ENCODE measurements at places on chromosomes 1 and 21.

GRCh38 chr1:49163031-49163430, 386.3 kb upstream of the BEND5 start:
- DNase-seq = no peak

GRCh38 chr1:54188291-54188690, 11.5 kb downstream of the CYB5RL start:
- no peak for DNase-seq

GRCh38 chr1:151254217-151255213, at the start of gene PSMD4:
TSS of gene PSMD4 (plus strand) at chr1:151254734. CDS start at chr1:151254783, 49 bp downstream.
- peak; percentile 94 for DNase-seq

- DNase-seq = no peak
These were observed 60.6 kb downstream of the GNG4 start for GRCh38 chr1:235588916-235589515.

- DNase-seq = no peak
These were observed 1025.7 kb downstream of the PLA2G4A start for GRCh38 chr1:187854457-187854856.

GRCh38 chr1:20693623-20694022, 24.2 kb downstream of the KIF17 start:
- no peak for DNase-seq

GRCh38 chr1:179287946-179288345, 5.7 kb upstream of the SOAT1 start:
- DNase-seq = no peak

GRCh38 chr21:45373991-45374816, 30.8 kb upstream of the COL18A1 start:
- peak; percentile 16 for DNase-seq

GRCh38 chr1:112144733-112145426, 155.4 kb upstream of the KCND3 start:
- peak; percentile 22 for DNase-seq

GRCh38 chr1:38584448-38585355, 274.9 kb downstream of the RRAGC start:
- DNase-seq = no peak

DNA sequence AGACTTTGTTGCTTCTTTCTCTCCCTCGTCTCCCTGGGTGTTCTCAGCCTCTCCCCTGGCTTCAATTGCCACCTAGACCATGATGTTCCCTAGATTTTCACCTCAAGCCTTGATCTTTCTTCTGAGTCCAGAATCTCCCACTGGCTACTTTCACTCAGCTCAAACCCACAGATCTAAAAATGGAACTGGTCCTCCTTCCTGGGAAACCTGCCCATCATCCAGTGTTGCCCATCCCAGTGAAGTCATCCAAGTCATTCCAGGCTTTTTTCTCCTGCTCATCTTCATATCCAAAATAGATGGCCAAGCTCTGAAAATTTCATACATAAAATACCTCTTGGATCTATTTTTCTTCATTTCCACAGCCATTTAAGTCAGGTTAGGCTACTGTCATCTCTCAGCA, 347.4 kb downstream of the KCNH1 start:
- DNase-seq = no peak

GRCh38 chr1:116373431-116374352, 648 bp downstream of the ATP1A1 start:
- peak; percentile 79 for DNase-seq

DNA sequence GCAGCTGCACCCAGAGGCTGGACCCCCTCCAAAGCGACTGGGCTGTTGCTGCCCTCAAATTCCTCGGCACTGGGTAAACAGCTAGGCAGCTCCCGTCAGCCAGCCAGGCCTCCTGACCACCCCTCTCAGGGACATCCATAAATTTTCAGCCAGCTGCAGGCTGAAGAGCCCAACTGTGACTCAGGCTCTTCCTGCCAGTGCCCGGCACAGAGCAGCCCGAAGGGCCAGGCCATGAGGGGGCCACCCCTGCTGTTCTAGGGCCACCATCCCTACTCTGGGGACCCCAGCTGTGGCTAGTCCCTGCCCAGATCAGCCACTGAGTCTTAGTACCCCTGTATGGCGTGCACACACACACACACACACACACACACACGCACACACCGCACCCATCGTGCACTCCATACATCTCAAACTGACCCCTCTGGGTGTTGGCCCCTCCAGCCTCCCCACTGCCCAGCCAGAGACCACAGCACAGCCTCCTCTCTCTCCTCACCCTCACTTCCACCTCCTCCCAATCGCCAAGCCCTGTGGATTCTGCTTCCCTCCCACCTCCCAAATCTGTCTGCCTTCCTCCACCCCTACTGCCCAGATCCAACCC, 6.2 kb upstream of the LAPTM5 start:
- no peak for DNase-seq

DNA sequence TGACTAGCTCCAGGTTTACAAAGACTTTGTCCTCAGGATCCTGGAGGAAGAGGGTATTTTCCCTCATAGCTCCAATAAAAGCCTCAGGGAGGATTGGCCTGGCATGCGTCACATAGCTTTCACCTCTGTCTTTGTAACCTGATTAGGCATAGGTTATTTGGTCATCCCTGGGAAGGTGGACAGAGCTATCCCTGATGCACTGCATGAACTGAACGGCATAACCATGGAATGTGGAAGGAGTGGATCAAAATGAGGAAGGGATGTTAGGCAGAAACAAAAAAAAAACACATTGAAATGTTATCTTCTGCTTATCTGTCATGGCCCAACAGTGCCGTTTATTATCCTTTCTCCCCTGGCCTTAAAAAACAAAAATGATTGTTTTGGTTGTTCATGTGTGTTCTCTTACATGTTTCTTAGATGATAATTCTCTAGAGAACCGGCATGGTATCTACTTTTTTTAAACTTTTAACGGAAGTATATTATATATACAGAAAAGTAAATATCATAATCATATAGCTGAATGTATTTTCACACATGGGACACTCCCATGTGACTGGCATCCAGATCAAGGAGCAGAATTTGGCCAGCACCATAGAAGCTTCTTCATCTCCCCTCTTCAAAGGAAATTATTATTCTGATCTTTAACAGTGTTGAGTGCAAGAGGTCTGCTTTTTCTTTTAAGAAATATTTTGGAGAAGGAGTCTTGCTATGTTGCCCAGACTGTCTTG, 85.3 kb downstream of the RPS6KC1 start:
- DNase-seq = no peak

- DNase-seq = peak; percentile 62
These were observed 22.5 kb downstream of the DPT start for GRCh38 chr1:168706391-168706992.

DNA sequence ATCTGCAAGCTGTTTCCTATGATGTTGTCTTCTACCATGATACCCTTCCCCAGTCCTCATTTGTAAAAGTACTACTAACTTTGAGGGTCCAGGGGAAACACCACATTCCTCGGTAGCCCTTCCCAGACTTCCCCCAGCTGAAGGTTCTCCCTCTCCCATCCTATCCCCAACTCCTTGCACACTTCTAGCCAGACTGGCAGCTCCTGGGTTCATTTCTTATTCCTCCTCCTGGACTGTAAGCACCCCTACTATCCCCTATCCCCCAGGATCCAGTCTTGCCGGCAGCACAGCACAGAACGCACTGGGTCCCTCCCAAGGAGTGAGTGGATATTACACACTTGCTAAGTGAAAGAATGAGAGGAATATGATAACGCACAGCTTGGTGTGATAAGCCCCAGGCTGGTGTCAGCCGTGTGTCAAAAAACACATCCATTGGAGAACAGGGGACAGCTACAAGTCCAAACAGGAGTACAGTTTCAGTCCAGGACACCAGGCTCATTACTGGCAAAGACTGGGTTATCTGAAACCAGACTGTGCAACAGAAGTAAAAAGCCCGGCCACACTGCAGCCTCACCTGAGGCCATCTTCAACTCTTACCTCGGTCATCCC, 100.2 kb downstream of the SSBP3 start:
- DNase-seq = no peak

GRCh38 chr21:37620401-37620800, 253.8 kb downstream of the DYRK1A start:
- DNase-seq = no peak

GRCh38 chr1:208997726-208998312, 585.7 kb upstream of the CAMK1G start:
- DNase-seq = no peak

DNA sequence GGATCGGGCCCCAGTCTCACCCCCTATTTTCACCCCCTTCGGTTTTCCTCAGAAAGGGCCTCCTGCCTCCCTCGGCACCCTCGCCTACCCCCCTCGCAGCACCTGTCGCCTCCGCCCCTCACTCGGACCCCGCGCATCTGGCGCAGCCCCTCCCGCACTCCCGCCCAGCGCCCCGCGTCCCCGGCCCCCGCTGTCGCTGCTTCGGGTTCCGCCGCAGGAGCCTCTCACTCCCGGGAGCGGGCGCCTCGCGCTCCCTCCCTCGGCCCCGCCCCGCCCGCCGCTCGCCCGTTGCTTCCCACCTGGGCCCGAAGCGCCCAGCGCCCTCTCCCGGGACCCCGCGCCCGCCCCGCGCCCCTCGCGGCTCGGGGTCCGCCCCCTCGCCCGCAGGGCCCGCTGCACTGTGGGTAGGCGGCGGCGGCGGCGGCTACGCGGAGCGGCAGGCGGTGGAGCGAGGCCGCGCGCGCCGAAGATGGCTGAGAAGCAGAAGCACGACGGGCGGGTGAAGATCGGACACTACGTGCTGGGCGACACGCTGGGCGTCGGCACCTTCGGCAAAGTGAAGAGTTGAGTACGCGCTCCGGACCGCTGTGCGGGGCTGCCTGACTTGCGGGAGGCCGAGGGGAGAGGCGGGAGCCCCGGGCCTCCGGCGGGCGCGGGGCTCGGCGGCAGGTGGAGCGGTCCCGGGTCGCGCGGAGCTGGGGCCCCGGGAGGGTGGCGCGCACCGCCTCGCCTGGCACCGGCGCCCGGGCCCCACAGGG, at the start of gene PRKAA2:
Gene PRKAA2 (plus strand): TSS at position 396 of the 758 bp plus-strand sequence. CDS start 74 bp downstream, at position 470.
- DNase-seq = peak; percentile 56

DNA sequence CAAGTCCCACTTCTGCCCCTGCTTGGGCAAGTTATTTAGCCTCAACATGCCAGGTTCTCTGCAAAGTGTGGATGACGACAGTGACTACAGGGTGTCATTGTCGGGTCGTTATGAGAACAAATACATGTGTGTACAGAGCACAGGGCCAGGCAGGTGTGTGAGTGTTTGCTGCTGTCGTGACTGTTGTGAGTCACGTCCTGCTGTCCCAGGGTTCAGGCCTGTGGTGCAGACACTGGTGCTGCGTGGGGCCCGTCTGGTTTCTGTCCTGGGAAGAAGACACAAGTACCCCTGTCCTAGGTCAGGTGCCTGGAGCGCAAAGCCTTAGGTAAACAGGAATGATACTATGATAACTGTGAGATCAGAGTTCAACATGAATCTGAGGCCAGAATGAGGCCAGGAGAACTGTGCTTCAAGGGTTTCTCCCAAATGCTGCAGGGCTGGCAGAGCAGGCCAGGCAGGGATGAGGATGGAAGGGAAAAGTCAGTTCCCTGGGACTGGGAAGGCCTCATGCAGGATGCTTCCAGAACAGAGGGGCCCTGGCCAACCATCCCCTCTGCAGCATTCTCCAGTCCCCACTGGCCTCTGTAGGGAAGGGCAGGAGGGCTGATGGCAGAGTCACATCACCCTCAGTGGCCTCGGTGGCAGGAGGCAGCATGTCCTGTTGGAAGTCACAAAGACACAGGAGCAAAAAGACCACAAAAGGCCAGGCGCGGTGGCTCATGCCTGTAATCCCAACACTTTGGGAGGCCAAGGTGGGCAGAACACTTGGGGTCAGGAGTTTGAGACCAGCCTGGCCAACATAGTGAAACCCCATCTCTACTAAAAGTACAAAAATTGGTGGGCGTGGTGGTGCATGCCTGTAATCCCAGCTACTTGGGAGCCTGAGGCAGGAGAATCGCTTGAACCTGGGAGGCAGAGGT, 15.7 kb downstream of the GPR157 start:
- DNase-seq = no peak

DNA sequence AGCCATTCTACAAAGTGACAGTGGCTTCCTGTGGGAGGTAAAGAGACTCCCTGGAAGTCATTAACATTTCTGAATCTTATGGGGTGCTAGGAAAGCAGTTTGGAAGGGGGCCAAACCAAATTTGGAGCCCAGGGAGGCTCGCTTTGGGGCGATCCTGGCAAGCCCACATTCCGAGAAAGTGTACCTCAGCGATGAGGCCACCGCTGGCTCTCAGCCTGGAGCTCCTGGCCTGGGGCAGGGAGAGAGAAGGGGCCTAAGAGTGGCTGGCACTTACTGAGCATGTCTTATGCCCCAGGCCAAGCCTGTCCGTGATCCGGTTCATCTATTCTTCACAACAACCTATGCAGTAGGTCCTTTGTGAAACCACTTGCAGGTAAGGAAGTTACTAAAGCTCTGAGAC, 98.8 kb downstream of the CCDC185 start:
- DNase-seq = no peak

GRCh38 chr1:8816831-8817411, 519 bp downstream of the RERE start:
- DNase-seq = peak; percentile 64

DNA sequence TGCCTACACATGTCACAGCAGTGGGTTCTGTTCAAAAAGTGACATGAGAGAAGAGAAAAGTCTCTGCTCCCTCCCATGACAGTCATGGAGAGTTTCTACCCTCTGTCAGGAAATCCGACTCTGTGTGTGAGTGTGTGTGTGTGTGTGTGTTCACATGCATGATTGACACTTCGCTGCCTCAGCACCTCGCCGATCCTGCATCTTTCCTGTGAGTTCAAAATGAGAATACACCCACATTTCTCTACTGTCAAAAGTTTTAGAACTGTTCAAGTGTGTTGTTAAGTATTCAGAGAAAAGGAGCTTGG, 46.2 kb upstream of the COX20 start:
- no peak for DNase-seq
